T-helper 2 cell treated with Interferon-gamma antibody and Interleukin-4, amounts not matched to agents 5 μg/mL and 100 μg/mL, for 36 hours (primary cell): ENCODE measurements at places on chromosomes 5 and 9.

DNA sequence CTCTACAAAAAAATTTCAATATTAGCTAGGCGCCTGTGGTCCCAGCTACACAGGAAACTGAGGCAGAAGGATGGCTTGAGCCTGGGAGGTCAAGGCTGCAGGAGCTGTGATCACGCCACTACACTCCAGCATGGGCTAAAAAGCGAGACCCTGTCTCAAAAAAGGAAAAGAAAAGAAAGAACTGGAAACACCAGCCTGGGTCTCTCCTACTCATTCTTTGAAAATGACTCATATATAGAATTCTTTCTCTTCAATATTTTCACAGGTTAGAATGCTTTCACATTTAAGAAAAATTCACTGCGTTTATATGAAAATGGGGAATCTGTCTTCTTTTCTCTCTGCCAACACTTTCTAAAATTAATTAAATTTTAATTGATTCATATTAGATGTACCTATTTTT is 115.6 kb downstream of the TRPM6 start:
- no peak overlapping the region for H3K4me3 ChIP-seq
- DNase-seq, result peak; percentile 7
- H3K27ac ChIP-seq, result no peak overlapping the region
- peaks cover 13% of the 10 kb centered on the region for H3K4me1 ChIP-seq

- H3K27me3 ChIP-seq, result no peaks in the 10 kb centered on the region
- H3K36me3 ChIP-seq, result no peaks in the 10 kb centered on the region
- no peaks in the 10 kb centered on the region for H3K4me1 ChIP-seq
- H3K4me3 ChIP-seq, result no peak overlapping the region
- no peak overlapping the region for H3K27ac ChIP-seq
Observed at GRCh38 chr5:124034083-124034700, 522.2 kb downstream of the CSNK1G3 start.

DNA sequence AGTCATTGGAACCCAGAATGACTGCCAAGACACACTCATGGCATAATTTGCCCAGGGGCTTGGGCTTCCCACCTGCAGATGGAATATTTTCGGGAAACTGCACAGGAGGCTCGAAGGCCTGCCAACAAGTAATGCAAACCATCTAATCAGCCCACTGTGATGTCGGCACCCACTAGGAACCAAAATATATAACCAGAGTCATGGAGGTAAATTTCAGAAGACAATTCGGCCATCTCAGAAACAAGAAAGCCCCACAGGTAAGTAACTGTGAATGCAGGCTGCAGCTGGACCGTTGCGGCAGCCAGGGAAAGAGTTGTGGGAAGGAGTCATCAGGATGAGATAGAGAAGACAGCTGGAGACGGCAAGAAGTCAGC is 264.4 kb downstream of the SYK start:
- H3K4me3 ChIP-seq, result no peak overlapping the region
- H3K36me3 ChIP-seq, result peaks cover 13% of the 10 kb centered on the region
- H3K27me3 ChIP-seq, result no peaks in the 10 kb centered on the region
- peaks cover 12% of the 10 kb centered on the region for H3K4me1 ChIP-seq
- no peak overlapping the region for H3K27ac ChIP-seq

GRCh38 chr9:108474356-108474755 is 381.4 kb downstream of the ACTL7B start:
- no peaks in the 10 kb centered on the region for H3K4me1 ChIP-seq
- no peaks in the 10 kb centered on the region for H3K27me3 ChIP-seq
- DNase-seq, result no peak
- no peak overlapping the region for H3K27ac ChIP-seq
- H3K4me3 ChIP-seq, result no peak overlapping the region
- no peaks in the 10 kb centered on the region for H3K36me3 ChIP-seq

DNA sequence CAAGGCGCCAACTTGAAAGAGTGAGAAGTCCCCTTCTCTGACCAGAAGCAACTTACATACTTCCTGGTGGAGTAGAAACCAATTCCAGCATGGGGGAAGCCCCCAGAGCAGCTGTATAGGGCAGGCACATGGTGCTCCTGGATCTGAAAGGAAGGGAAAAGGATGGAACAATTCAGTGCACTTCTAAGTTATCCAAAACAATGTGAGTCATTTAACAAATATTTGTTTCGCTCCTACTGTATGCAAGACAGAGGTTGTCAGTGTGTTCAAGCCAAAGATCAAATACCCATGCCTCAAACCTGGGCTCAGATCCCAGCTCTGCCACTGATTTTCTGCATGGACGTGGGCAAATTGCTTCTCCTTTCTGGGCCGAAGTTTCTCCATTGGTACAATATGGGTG is 67.1 kb downstream of the LHX2 start:
- no peak overlapping the region for H3K27ac ChIP-seq
- no peak overlapping the region for H3K4me3 ChIP-seq
- H3K4me1 ChIP-seq, result no peaks in the 10 kb centered on the region
- DNase-seq, result no peak

DNA sequence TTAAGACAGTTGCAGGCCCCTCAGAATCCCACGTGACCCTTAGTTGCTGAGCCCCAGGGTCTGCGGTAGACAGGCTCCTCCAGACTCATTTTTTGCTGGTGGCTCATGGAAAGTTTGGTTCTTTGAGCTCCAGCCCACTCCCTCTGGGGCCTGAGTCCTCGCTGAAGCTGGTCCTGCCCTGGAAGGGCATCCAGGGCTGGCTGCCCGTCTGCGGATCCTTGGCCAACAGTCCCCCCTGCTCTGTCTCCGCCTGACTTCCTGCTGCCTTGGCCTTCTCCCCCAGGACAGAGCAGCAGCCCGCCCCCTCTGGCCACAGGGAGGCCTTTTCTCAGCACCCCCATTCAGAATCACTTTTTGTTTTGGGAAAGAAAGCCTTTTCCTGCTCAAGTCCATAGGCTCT is 24.4 kb downstream of the SLC6A7 start:
- H3K4me1 ChIP-seq, result peaks cover 2% of the 10 kb centered on the region
- no peaks in the 10 kb centered on the region for H3K36me3 ChIP-seq

- no peak overlapping the region for H3K27ac ChIP-seq
- peaks cover 25% of the 10 kb centered on the region for H3K4me1 ChIP-seq
- DNase-seq, result no peak
- peak overlapping the region; percentile 12 for H3K4me3 ChIP-seq
- no peaks in the 10 kb centered on the region for H3K27me3 ChIP-seq
- peaks cover 24% of the 10 kb centered on the region for H3K36me3 ChIP-seq
Observed at GRCh38 chr9:2657427-2657826, 35.8 kb downstream of the VLDLR start.

DNA sequence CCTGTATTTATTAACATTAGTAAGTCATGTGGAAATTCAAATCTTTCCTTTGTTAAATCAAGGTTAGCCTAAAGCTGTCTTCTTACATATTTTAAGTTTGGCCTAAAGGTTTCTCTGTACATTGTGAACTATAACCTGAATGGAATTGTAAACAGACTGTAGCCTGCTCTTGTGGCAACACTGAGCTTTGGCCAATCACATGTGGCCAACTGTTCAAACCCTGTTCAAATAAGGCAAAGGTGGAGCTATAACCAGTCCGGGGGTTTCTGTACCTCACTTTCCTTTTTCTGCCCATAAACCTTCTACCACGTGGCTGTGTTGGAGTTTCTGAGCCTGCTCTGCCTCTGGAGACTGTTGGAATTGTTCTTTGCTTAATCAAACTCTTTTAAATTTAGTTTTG is 3.3 kb upstream of the HAPLN1 start:
- H3K4me3 ChIP-seq, result no peak overlapping the region
- H3K4me1 ChIP-seq, result no peaks in the 10 kb centered on the region
- no peak overlapping the region for H3K27ac ChIP-seq
- no peaks in the 10 kb centered on the region for H3K36me3 ChIP-seq
- H3K27me3 ChIP-seq, result peaks cover 44% of the 10 kb centered on the region
- no peak for DNase-seq

DNA sequence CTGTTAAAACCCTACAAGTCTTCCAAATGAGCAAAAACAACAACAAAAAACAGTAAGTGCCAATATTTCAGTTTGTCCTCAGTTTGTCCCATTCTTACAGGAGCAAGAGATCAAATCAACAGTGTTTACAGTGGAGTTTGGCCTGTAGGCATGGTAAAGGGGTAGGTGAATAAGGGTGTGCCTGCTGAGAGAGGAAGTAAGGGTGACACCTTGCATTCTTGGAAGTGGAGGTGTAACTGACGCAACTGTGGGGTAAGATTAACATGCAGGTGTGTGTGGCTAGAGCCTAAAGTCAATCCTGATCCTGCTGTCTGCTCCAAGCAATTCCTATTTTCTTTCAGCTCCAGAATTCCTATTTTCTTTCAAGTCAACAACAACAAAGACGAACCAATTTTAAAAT is 43.4 kb downstream of the PFDN1 start:
- DNase-seq, result no peak
- H3K36me3 ChIP-seq, result peaks cover 30% of the 10 kb centered on the region
- peak overlapping the region; percentile 20 for H3K27ac ChIP-seq
- H3K27me3 ChIP-seq, result no peaks in the 10 kb centered on the region
- H3K4me3 ChIP-seq, result peak overlapping the region; percentile 55

GRCh38 chr9:37107701-37108100 is 12.7 kb upstream of the ZCCHC7 start:
- peaks cover 17% of the 10 kb centered on the region for H3K27me3 ChIP-seq
- H3K4me1 ChIP-seq, result peaks cover 17% of the 10 kb centered on the region
- no peak for DNase-seq
- H3K36me3 ChIP-seq, result peaks cover 1% of the 10 kb centered on the region
- peak overlapping the region; percentile 53 for H3K4me3 ChIP-seq

DNA sequence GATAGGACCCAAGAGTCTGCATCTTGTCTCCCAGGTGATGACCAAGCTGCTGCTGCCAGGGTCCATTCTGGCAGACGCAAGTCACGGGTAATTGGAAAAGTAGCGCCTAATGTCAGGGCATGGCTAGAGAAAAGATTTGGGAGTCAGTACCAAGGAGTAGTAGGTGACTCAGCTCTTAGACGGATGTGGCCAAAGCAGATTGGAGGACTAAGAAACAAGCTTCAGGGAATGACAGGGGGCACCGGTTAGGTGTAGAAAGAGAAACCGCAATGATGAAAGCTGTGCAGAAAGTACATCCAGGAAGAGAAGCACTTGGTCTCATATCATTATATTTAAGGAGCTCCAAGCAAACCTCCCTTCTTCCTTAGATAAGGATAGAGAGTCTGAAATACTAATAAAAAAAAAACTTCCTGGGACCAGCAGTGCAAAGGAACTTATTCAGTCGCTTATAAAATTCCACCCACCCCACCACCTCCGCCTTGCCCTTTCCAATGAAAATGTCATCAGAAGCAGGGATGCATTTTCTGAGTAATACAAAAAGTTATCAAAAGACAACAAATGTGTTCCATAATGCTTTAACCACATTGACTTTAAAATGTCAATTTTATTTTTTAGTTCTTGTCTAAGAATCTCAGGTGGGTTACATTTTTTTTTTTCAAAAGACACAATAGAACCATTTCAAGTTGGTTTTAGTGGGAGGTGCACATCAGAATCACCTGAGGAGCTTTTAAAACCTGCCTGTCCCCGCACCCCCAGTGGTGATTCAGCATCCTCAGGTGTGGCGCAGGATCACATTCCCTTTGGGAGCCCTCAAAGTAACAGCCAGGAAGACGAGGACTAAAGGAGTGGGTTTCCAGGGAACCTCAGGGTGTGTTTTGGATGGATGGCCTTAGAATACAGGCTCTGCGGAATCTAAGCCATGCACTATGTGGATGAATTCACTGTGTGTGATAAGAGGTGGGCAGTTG is 31.2 kb downstream of the PTPN3 start:
- peak overlapping the region; percentile 38 for H3K27ac ChIP-seq
- H3K4me3 ChIP-seq, result no peak overlapping the region
- H3K36me3 ChIP-seq, result no peaks in the 10 kb centered on the region
- peaks cover 41% of the 10 kb centered on the region for H3K4me1 ChIP-seq
- DNase-seq, result no peak

GRCh38 chr5:125526966-125527365 is 780.5 kb upstream of the ZNF608 start:
- no peaks in the 10 kb centered on the region for H3K4me1 ChIP-seq
- no peak overlapping the region for H3K27ac ChIP-seq
- no peak for DNase-seq

DNA sequence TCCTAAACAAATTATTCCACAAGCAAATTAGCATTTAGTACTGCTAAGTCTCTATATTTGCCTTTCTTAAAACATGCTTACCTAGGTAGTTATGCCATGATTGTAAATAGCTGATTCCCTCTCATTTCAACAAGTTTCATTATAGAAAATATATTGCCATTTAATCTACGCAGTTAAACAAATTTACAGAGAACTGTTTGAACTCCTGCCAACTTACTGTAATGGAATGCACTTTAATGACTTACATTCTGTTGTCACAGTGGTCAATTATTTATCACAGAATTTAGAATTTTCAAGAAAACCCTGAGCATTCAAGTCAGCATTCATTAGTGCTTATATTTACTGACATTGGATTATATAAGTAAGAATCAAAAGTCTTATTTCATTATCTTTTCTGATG is 19.6 kb downstream of the SLC38A9 start:
- peaks cover 14% of the 10 kb centered on the region for H3K36me3 ChIP-seq
- H3K27me3 ChIP-seq, result no peaks in the 10 kb centered on the region
- peaks cover 14% of the 10 kb centered on the region for H3K4me1 ChIP-seq
- H3K27ac ChIP-seq, result no peak overlapping the region
- no peak overlapping the region for H3K4me3 ChIP-seq

DNA sequence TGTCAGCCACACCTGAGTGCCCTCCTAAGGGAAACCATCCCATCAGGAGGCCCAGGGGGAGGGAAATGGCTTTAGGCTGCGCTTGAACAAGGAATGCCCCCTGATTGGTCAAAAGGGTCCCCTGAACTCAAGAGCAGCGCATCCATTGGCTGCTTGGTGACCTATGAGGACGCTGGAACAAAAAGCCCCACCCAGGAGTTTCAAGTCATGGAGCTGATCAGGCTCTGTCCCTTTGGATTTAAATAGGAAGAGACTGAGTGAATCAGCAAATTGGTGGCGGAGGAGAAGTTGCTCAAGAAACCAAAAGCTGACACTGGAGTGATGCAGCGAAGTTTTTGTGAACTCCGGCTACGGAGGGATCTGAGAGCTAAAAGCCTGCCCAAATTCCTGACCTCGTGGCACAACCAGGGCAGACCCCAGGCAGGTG is 66.7 kb downstream of the SMIM23 start:
- no peak overlapping the region for H3K27ac ChIP-seq
- H3K27me3 ChIP-seq, result no peaks in the 10 kb centered on the region
- peaks cover 2% of the 10 kb centered on the region for H3K36me3 ChIP-seq
- no peak overlapping the region for H3K4me3 ChIP-seq
- no peak for DNase-seq
- H3K4me1 ChIP-seq, result peaks cover 10% of the 10 kb centered on the region
